HT1080 (cell line): ENCODE measurements at places on chromosomes 16 and 17. TPM values are rescaled to one million over a fixed set of nuclear protein-coding genes. Genes with fewer than 3 reads are reported as not detected.
A peak's percentile ranks its signal among the peaks of the same experiment; 100 is the strongest.

GALR2 gene
- 0.18 TPM in 1 of 2 replicates, not detected in the other for total RNA-seq

GRCh38 chr17:2985318-2985717, 78.1 kb downstream of the OR1D5 start:
- no peak for DNase-seq

GRCh38 chr17:73998653-73999645, 204.5 kb upstream of the RPL38 start:
- peak; percentile 5 for DNase-seq

RSAD1 gene
- total RNA-seq = 28.8 and 30.4 TPM in 2 replicates

DNA sequence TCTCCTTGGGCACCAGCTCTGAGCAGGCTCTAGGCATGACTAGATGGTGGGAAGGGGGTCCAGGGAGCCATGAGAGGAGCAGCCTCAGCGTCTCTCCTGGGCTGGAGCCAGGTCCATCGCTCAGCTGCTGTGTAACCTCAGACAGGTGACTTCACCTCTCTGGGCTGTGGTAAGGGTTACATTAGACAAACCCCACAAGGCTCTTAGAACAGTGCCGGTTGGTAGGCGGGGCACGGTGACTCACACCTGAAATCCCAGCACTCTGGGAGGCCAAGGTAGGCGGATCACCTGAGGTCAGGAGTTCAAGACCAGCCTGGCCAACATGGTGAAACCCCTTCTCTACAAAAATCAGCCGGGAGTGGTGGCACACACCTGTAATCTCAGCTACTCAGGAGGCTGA, 18.1 kb upstream of the NPTX1 start:
- DNase-seq = no peak

DNA sequence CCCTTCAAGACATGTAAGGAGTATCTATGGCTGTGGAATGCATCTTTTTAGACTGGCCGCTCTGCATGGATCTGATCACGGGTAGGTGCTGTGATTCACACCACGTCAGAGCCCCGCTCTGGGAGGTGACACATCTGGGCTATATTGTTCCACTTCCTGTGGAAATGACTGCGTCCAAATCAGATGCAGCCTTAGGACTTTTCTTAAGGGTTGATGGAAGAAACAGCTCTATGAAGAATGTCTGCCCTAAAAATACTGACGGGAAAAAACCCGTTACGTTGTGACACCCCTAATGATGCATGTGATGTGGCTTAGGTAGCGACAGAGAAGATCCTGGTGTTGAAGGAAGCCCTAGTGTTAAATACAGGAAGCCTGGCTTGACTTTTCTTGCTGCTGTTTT, 12.2 kb downstream of the BANP start:
- DNase-seq = peak; percentile 90

- no peak for DNase-seq
These were observed 177.4 kb upstream of the CDH5 start for GRCh38 chr16:66188917-66189725.

CES3 gene
- 0.53 and 1.2 TPM in 2 replicates for total RNA-seq

DNA sequence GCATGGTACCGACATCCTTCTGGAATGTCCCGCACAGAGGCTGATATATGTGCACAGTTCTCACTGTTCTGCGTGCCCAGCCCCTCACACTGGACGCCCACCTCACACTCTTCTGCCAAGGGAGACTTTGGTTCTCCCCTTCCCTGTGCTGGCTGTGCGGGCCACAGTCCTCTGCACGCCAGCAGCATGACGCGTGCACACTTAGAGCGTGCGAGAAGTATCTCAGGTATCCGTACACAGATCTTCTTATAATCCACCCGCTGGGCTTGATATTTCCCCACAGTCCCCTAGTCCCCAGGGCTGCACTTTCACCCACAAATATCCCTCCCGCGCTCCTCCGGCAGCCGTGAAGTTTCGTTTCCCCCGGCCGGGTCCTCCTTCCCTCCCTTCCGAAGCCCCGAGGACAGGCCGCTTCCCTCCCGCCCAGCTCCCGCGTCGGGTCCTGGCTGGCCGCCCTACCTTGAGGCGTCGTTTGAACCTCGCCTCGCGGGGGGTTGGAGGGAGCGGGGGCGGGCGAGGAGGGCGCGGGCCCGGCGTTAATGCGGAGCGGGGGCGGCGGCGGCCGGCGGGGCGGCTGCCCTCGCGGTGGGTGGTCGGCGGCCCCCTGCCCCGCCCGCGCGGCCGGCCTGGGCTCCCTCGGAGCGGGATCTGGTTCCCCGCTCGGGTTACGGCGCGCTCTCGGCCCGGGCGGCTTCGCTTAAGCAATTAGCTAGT, 5.0 kb upstream of the FOXF1 start:
- no peak for DNase-seq
